Right cardiac atrium (tissue), 5 donors: ENCODE measurements at places on chromosomes 16 and 17. TPM values are rescaled to one million over a fixed set of nuclear protein-coding genes. Genes with fewer than 3 reads are reported as not detected.
A peak's percentile ranks its signal among the peaks of the same experiment; 100 is the strongest.

- no peak for DNase-seq
Observed at GRCh38 chr17:37360632-37361031, 15.2 kb upstream of the C17orf78 start.

DNA sequence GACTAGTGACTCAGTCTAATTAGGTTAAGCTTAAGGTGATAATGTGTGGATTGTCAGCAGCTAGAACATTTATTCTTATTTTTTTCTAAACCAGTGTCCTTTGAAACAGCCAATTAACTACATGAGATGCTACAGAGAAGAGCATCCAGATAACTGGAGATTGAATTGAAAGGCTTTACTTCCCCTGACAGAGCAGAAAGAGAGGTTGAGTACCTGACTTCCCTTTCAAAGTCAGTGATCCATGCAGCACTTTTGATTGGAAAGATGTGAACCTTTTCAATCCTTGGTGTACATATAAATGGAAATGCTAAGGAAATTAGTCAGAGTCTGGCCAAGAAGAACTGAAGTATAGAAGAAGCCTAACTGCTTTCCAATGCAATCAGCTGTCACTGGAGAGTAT, 653.8 kb downstream of the CDH8 start:
- no peak for DNase-seq

- DNase-seq, result no peak
Observed at GRCh38 chr17:75153780-75154194, 525 bp downstream of the JPT1 start.

GRCh38 chr16:4488499-4488967, 12.3 kb downstream of the HMOX2 start:
- DNase-seq, result no peak

DNA sequence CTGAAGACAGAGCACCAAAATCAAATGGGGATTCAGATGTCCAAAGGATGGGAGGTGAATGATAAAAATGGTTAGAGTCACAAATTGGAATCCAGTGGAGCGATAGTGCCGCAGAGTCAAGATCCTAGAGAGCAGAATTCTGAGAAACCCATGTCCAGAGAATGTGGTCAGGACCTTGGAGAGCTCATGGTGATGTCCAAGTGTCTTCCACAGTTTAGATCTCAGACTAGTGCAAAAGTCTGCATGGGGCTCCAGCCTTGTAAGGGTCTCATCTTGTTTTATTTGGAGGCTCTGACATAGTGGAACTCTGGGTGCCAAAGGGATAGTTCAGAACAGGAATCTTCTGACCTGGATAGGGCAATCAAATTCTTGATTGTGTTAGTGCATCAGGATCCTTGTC, 245.9 kb upstream of the HSBP1 start:
- DNase-seq, result no peak

DNA sequence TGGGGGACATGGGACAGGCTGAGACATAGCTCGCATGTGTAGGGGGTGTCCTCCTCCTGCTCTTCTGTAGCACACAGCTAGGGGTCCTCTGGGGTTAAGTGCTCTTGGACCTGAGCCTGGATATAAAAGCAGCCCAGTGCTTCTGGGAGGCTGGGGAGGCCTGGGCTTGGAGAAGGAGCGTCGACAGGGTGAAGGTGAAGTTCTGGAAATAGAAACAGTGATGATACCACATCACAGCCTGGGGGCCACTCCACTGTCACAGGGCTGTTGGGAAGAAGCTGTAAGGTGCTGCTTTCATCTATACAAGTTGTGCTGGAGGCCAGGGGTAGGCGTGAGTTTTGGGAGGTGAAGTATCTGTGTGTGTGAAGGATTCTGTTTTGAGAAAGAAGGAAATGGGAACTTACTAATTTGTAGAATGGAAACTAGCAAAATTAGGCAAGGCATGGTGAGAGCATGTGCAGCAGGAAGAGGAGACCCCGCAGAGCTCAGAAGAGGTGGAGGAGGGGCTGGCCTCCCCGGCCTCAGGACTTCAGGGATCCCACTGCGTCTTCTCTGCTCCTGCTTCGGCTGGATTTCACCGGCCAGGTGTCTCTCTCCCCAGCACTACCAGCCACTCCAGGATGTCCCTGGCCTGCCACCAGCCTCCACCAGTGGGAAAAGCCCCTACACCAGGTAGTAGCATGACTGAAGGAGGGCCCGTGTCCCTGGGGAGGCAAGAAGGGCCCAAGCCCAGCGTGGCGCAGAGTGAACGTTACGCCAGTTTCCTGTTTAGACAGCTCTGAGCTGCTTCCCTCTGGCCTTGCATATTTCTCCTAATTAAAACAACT, 19.4 kb downstream of the PLCG2 start:
- peak; percentile 38 for DNase-seq

DNA sequence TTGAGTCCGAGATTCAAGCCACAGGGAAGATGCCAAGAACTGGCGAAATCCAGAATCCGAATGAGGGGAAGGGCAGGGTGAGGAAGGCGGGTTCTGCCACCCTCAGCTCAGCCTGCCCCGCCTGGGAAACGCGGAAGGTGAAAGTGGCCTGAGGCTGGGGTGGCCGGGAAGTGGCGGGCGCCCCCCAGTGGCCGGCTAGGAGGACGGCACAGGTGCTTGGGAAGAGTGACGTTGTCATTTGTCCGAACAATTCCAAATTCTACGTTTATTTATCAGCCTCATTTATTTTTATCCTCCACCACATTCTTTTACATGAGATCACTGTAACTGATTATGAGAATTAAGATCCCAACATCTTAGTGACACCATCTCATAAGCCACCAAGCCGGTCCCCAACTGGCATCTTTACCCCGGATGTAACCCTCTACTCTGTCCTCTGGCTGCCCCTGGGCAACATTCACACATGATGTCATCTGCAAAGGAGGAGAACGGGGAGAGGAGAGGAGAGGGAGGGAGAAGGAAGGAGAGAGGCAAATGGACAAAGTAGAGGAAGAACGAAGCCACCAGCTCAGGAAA, 21.3 kb downstream of the SRCIN1 start:
- peak; percentile 66 for DNase-seq

DNA sequence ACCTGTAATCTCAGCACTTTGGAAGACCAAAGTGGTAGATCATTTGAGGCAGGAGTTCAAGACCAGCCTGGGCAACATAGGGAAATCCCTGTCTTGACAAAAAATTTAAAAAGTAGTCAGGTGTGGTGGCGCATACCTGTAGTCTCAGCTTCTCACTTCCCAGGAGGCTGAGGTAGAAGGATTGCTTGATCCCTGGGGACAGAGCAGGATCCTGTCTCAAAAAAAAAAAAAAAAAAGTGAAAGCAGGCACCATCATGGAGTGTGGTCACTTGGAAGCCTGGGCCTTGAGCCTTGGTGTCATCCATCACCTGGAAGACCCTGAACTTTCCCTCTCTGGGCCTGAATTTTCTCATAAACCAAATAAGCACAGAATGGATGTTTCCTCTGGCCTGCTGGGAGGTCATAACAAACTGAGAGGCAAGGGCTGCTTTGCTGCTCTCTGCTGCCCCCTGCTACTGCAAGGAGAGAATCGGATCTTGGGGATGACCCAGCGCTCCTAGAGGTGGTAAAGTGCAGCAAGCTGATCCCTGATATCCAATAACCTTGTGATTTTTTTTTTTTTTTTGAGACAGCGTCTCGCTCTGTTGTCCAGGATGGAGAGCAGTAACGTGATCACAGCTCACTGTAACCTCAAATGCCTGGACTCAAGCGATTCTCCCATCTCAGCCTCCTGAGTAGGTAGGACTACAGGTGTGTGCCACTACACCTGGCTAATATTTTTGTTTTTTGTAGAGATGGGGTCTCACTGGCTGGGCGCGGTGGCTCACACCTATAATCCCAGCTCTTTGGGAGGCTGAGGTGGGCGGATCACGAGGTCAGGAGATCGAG, 75.9 kb upstream of the RNU2-1 start:
- DNase-seq, result no peak

DNA sequence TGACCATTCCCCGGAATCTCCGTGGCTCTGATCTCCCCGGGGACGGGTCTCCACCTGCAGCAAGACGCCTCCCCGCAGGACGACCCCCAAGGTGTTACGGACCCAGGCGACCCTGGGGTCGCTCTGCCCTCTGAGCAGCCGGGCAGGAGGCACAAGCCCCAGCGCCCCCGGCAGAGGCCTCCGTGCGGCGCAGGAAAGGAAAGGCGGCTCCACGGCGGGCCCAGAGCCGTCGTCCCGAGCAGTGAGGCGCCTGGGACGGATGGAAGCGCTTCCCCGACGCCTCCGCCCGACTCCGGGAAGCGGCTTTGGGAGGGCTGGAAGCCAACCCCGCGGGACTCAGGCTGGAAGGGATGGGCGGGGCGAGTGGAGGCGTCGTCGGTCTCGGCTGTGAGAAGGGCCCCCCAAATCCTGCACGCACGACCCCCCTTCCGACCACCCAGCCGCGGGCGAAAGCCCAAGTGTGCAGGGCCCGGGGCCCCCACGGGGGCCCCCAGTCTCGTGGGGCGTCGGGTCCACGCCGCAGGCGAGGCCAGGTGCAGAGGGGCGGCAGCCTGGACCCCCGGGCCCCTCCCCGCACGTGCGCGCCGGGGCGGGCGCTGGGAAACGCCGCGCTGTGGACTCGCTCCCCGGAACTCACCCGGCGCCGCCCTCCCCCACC, 32.7 kb upstream of the RPH3AL start:
- DNase-seq, result peak; percentile 80

Gene GUCY2D
- total RNA-seq, result not detected

Gene TERF2IP
- total RNA-seq, result 76.0 TPM

Gene NGFR
- 39.8 TPM for total RNA-seq

Gene GPRC5B
- total RNA-seq, result 86.5 TPM

Gene TMEM238L
- not detected for total RNA-seq
